Stimulated activated CD4-positive, alpha-beta T cell treated with anti-CD3 and anti-CD28 coated beads, Interleukin-4, amount 100 ng/mL, for 1 hour (primary cell): ENCODE measurements at places on chromosomes 11 and 22.

DNA sequence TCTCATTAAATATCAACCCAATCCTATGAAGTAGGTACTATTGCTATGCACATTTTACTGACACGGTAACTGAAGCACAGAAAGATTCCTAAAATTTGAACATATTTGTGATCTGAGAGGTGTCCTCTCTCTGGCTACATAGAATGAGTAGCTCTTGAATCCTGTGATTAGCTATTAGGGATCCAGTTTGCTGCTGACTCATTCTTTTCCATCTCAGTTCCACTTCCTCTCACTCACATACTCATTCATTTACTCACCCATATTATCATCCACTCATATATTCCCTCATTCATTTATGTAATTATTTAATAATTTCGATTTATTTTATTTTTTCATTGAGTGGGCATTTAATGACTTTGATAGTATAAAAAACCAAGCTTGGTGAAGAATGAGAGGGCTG lies 42.7 kb downstream of the OR5B17 start:
- no peak for DNase-seq

DNA sequence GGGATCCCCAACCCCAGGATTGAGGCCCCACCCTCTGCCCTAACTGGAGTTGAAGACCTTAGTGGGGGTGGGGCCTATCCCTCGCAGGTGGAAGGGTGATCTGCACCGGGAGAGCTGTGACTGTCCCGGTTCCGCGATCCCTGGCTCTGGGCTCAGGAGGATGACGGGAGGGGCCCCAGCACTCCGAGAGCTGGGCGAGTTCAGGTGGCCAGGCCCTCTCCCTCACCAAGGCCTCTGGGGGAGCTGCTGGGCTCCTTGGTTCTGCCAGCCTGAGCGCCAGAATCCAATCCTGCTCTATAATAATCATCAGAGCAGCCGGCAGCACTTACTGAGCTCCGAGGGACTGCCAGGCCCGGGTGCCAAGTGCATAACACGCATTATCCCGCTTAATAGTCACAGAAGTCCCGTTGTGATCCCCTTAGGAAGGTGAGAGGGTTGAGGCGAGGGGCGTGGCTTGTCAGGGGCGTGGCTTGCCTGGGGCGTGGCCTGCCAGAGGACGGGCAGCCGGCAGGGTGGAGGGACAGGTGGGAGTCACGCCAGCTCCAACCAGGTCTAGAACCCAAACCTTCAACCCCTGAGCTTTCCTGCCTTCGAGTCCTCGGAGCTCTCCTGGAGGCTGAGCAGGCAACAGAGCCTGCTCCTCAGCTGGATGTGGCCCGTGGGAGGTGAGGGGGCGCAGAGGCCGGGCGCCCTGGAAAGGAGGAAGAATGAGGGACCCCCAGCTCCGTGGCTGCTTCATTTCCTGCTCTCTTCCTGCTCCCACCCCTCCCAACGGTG lies 7.3 kb upstream of the SYT7 start:
- DNase-seq: peak; percentile 71

DNA sequence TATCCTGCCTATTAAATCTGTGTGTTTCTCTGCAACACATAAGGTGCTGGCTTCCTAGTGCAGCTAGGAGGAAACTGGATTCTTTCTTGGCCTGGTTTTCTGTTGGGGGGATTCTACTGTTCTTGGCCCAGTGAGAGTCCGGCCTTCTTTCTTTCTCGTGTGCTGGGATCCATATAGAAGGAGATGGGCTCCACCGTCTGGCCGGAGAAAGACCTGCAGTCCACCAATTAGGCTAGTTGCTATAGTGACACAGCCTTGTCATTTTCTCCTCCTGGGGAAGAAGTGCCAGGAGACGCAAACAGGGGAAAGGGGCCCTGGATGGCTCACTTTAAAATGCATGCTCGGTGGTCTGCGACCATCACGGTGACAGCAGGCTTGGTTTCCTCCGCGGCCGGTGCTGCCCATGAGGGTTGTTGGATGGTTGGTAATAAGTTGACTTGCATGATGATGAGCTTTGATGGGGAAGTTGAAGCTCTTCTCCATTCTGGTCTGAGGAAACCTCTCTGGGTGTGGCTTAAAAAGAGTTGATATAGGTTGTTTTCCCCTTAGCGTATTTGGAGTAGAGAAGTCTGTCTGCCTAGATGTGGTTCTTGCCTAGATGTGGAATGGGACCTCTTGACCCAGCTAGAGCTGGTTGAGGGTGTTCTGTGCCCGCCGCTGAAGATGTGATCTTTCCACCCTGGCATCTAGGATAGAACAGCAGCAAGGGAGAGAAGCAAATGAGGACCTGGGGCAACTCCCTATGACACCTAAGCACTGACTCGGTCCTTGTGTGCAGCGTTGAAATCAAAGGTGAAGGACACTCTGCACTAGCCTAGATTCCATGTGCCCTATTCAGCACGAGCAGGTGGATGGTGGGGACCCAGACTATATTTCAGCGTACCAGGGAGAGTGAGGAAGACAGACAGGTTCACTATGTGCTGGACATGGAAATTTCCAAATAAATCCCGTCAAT lies 1335.0 kb downstream of the BRD1 start:
- no peak for DNase-seq

DNA sequence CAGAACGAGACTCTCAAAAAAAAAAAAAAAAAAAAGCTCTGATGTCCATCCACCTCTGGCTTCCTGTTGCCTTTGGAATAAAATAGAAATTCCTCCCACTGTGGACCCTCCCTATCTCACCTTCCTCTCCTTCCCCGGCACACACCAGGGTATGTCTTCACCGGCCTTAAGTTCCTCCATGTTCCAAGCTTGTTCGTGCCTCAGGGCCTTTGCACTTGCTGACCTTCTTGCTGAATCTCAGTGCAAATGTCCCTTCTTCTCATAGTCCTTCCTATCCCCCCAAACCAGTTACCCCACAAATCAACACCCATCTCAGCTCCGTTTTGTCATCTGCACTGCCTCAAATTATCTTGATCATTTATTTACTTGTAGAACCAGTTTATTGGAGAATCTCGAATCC lies 20.6 kb downstream of the IFT27 start:
- no peak for DNase-seq

- DNase-seq: no peak
Observed at GRCh38 chr11:128052912-128053641, 534.3 kb downstream of the ETS1 start.

- DNase-seq: no peak
Observed at GRCh38 chr11:81673001-81673400, 1060.7 kb downstream of the FAM181B start.
